H7 (cell line): ENCODE measurements at places on chromosomes 4 and X.

GRCh38 chr4:76174216-76174615 is 26.0 kb upstream of the NUP54 start:
- DNase-seq, result no peak

DNA sequence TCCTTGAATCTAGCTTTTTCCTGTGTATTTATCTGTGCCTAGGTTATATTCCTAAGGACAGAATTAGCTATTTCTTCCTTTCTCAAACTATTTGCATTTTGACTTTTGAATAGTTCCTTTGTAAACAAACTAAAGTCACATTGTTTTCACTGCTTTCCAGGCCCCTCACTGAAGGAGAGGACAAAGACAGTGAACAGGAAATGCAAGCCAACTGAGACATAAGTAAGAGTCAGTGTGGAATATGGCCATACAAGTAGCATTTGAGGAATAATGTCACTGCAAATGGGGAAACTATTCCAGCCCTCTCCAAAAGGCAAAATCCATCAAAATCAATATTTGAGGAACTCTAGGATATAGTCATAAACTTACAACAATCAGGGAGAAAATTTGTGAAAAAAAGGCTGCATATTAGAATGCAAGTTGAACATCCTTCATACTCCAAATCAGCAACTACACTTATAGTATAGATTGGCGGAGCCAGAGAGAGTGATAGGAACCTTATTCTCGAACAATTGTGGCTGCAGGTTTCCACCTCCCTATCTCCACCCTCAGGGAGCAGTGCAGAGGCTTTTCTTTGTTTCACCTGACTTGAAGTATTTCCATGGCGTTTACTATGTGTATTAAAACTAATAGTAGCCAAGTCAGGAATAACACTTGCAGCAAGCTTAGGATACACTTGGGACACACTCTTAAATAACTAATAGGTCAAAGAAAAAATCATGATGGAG is 1110.4 kb upstream of the ADGRL3 start:
- DNase-seq, result peak; percentile 1

GRCh38 chr4:113524505-113525186 is 236.9 kb downstream of the CAMK2D start:
- DNase-seq, result no peak

GRCh38 chrX:153773218-153773611 is 7.6 kb upstream of the SRPK3 start:
- peak; percentile 61 for DNase-seq

- DNase-seq, result no peak
These were observed 102.0 kb upstream of the LEF1 start for GRCh38 chr4:108270466-108271450.

- no peak for DNase-seq
These were observed 76.7 kb upstream of the NDST3 start for GRCh38 chr4:117957571-117957970.

GRCh38 chrX:47560934-47561658 is at the start of gene ARAF:
TSS of gene ARAF (plus strand) at chrX:47561205. CDS start at chrX:47562968, 1,763 bp downstream.
- DNase-seq, result peak; percentile 95

DNA sequence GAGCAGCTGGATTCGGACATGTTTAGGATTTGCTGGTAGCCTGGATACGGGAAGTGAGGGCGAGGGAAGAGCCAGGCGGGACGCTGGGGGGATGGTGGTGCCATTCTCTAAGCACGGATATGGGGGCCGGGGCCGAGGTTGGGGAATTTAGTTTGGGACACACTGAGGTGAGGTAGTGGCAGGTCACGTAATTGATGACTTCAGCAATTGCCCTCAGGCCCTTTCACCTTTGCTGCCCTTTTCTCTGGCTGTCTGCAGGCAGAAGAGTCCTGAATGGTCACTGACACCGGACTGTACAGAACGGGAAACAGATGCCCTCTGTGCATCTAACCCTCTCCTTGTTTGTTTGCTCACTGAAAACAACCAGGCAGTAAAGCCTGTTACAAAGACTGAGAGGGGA is 16.9 kb upstream of the HMGB3 start:
- peak; percentile 50 for DNase-seq
